ENCODE measurements at places on chromosomes 7 and 10.
A peak's percentile ranks its signal among the peaks of the same experiment; 100 is the strongest.

DNA sequence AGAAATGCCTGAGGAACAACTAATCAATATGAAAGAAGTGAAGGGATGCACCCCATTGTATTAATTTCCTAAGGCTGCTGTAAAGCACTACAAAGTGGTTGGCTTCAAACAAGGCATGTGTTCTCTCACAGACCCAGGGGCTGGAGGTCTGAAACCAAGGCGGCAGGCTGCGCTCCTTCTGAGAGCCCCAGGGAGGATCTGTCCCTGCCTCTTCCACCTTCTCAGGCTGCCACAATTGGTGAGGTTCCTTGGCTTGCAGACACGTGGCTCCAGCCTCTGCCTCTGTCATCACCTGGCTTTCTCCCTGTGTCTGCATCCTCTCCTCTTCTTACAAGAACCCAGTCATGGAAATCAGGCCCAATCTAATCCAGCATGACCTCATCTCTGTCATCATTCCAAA is 110.1 kb downstream of the TNS3 start:
- no peak for DNase-seq

GRCh38 chr10:58335306-58336005 is 650 bp downstream of the UBE2D1 start:
- DNase-seq, result peak; percentile 22

- DNase-seq, result no peak
These were observed 34.2 kb downstream of the SUFU start for GRCh38 chr10:102537948-102538347.

- DNase-seq, result no peak
These were observed 16.2 kb downstream of the SLC16A12 start for GRCh38 chr10:89518876-89519842.

DNA sequence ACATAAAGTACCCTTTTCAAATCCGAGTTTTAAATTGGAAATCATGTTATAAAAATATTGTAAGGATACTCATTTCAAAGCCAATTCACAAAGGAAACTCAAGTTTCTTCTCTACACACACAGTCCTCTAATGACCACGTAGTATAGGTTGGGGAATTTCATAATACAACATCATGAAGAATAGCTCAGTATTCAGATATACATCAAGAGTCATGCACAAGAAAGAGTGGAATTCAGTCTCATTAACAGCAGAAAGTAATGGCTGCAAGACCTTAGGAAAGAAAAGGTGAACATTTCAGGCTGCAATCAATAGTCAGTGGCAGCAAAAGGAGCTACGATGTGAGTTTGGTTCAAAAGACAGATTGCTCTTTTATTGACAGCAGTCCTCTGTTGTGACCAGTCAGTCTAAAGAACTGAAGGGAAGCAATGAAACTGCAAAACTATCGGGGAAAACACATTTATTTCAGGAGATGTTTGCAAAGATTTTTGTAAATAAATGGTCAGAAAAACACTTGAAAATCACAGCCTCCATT is 317.2 kb downstream of the IPMK start:
- no peak for DNase-seq

GRCh38 chr7:71507680-71508602 is 376.0 kb downstream of the GALNT17 start:
- no peak for DNase-seq

GRCh38 chr7:90266808-90267207 is 21.8 kb downstream of the CFAP69 start:
- no peak for DNase-seq

DNA sequence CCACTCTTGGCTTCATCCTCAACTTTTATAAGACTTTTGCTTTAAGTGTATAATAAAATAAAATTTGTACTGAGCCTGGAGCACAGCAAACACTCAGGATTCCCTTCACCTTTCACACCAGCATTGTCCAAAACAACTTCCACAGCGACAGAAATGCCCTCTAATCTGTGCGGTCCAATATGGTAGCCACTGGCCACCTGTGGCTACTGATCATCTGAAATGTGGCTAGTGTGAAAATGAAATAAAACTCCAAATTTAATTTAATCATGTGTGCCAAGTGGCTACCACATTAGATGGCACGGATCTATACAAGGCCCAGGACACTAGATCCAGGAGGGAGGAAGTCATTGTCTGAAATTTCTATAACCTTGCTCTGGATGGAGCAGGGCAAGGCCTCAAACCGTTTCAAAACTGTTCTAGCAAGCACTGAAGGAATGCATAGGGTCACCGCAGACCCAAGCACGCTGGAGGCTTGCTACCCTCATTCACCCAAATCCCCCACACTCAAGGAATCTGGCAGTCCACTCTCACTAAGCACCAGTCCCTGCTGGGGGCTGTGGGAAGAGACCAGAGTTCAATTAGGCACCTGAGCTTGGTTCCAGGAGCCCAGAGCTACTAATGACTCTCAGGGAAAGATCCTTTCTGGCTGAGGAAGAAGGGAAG is 6.3 kb upstream of the MYO1G start:
- DNase-seq, result peak; percentile 39

Measured in stimulated activated CD4-positive, alpha-beta T cell treated with anti-CD3 and anti-CD28 coated beads, Interleukin-15, amount 100 ng/mL, for 24 hours (primary cell).